ENCODE measurements at places on chromosomes 6 and 20. TPM values are rescaled to one million over a fixed set of nuclear protein-coding genes. Genes with fewer than 3 reads are reported as not detected.
A peak's percentile ranks its signal among the peaks of the same experiment; 100 is the strongest.

GRCh38 chr6:19569563-19569962 lies 267.6 kb upstream of the ID4 start:
- no peak overlapping the region for H3K4me3 ChIP-seq
- no peaks in the 10 kb centered on the region for H3K4me1 ChIP-seq
- H3K27me3 ChIP-seq = no peaks in the 10 kb centered on the region
- no peak overlapping the region for H3K27ac ChIP-seq

GRCh38 chr6:113879186-113880096 lies 22.3 kb downstream of the MARCKS start:
- no peaks in the 10 kb centered on the region for H3K36me3 ChIP-seq
- H3K4me1 ChIP-seq = no peaks in the 10 kb centered on the region
- H3K27ac ChIP-seq = no peak overlapping the region
- no peak overlapping the region for H3K4me3 ChIP-seq

GRCh38 chr6:6734479-6735465 lies 146.3 kb downstream of the LY86 start:
- H3K4me1 ChIP-seq = no peaks in the 10 kb centered on the region
- no peak for DNase-seq
- no peaks in the 10 kb centered on the region for H3K36me3 ChIP-seq

DNA sequence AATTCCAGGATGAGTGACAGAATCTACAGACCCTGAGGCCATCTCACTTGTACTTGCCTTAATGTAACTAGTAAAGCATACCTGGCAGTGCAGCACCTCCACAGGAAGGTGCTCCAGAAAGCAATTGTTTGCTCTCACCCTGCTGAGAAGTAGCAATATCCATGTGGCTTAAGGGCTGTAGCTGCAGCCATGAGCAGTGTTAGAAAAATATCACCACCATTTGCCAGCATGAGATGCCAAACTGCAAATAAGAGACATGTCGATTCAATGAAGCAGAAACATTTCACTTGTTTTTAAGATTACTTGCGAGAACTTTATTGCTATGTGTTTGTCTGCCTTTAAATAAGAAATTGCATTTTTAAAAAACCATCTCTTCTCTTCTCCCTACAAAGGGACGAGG lies 151.5 kb downstream of the PRL start:
- no peak overlapping the region for H3K27ac ChIP-seq
- DNase-seq = no peak
- H3K4me1 ChIP-seq = peaks cover 10% of the 10 kb centered on the region
- H3K4me3 ChIP-seq = no peak overlapping the region
- H3K27me3 ChIP-seq = peaks cover 40% of the 10 kb centered on the region
- H3K36me3 ChIP-seq = peaks cover 2% of the 10 kb centered on the region

GRCh38 chr6:160933256-160933655 lies 58.3 kb upstream of the MAP3K4 start:
- peaks cover 40% of the 10 kb centered on the region for H3K27me3 ChIP-seq
- no peak for DNase-seq
- no peak overlapping the region for H3K4me3 ChIP-seq
- H3K36me3 ChIP-seq = no peaks in the 10 kb centered on the region

- no peak overlapping the region for H3K27ac ChIP-seq
- H3K36me3 ChIP-seq = peaks cover 8% of the 10 kb centered on the region
- H3K27me3 ChIP-seq = no peaks in the 10 kb centered on the region
Observed at GRCh38 chr6:125859727-125860126, 69.0 kb downstream of the NCOA7 start.

DNA sequence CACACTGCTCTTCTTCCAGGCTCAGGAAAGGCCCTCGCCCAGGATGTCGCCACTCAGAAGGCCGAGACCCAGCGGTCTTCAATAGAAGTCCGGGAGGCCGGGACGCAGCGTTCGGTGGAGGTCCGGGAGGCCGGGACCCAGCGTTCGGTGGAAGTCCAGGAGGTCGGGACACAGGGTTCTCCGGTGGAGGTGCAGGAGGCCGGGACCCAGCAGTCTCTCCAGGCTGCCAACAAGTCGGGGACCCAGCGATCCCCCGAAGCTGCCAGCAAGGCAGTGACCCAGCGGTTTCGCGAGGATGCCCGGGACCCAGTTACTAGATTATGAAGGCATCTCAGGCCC lies 1.0 kb downstream of the KHDC3L start:
- H3K4me3 ChIP-seq = no peak overlapping the region
- H3K36me3 ChIP-seq = no peaks in the 10 kb centered on the region
- DNase-seq = no peak
- H3K4me1 ChIP-seq = no peaks in the 10 kb centered on the region

GRCh38 chr6:1279065-1279464 lies 32.8 kb upstream of the FOXQ1 start:
- no peaks in the 10 kb centered on the region for H3K4me1 ChIP-seq
- no peaks in the 10 kb centered on the region for H3K36me3 ChIP-seq
- no peak overlapping the region for H3K27ac ChIP-seq
- peaks cover 23% of the 10 kb centered on the region for H3K27me3 ChIP-seq

DNA sequence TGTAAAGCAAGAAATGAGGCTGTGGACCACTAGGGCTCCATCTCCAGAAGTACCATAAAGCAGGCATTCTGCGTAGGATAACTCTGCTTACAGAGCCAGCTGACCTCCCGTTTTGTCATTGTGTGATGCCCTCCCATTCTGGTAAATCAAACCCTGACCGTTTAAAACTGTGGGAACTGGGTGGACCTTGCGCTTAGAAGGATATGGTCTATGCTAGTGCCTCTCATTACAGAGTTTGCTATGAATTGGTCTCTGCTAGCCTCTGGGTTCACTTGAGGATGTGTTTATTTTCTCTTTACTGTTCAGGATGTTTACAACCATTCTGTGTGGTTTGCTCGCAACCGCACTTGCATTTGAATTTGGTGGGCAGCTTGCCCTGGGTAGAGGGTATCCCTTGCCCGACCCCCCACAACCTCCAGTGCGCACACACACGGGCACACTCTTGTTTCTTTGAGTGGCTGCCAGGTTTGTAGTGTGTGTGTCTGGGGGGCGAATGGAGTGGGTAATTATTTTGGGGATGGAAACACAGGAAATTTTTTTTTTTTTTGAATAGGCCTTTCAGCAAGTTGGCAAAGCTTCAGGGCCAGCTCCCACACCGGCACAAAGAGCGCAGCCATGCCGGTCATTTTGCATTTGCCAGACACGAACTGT lies 198.3 kb downstream of the JARID2 start:
- no peaks in the 10 kb centered on the region for H3K27me3 ChIP-seq
- no peak overlapping the region for H3K4me3 ChIP-seq
- peaks cover 2% of the 10 kb centered on the region for H3K36me3 ChIP-seq
- no peak for DNase-seq
- peaks cover 59% of the 10 kb centered on the region for H3K4me1 ChIP-seq
- H3K27ac ChIP-seq = no peak overlapping the region

DNA sequence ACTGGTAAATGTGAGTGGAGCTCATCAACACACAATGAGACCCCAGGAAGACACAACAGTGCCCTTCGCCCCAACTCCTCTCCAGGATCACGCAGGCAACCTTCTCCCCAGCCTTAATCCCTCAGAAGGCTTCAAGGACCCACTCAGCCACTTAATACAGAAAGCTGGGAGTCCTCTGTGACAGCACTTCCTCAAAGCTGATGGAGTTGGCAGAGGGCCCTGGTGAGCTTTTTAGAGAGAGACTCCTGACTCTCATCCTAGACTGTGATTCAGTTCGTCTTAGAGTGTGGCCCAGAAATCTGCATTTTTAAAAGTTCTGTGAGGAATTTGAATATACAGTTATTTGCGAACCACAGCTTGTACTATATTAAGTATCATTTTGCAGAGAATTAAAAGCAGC lies 187.7 kb downstream of the UST start:
- DNase-seq = no peak
- H3K36me3 ChIP-seq = no peaks in the 10 kb centered on the region
- peaks cover 29% of the 10 kb centered on the region for H3K27me3 ChIP-seq
- no peak overlapping the region for H3K4me3 ChIP-seq
- no peak overlapping the region for H3K27ac ChIP-seq
- H3K4me1 ChIP-seq = no peaks in the 10 kb centered on the region

DNA sequence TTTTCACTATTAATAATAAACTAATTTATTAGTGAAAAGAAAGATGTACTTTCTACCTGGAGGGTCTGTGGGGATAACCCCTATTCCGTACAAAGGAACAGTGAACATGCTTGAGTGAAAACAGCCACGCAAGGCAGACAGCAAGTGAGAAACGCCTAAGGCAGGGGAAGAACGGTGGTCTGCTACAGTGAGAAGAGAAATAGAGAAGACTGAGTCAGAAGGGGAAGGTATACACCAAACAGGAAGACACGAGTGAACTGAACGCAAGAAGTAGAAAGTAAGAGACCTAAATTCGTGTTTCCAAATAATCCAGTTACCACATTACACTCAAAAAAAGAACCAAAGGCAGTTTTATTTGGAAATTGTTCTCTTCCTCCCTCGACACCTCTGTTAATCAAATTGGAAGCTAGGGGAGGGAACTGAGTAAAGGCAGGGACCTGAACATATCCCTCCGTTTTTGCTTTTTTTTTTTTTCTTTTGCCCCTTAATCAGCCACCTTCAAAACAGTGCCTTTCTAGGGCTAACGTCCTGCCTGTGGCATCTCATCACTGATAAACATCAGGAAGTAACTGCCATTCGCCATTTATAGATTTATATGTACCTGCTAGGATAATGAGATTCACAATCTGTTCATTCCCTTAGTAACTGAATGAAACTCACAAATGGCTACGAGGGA lies 48.9 kb downstream of the ATXN1 start:
- peak overlapping the region; percentile 92 for H3K27ac ChIP-seq
- peak; percentile 75 for DNase-seq
- H3K27me3 ChIP-seq = no peaks in the 10 kb centered on the region
- peaks cover 47% of the 10 kb centered on the region for H3K4me1 ChIP-seq
- peak overlapping the region; percentile 82 for H3K4me3 ChIP-seq

- no peak for DNase-seq
- no peak overlapping the region for H3K4me3 ChIP-seq
- H3K27me3 ChIP-seq = no peaks in the 10 kb centered on the region
- H3K4me1 ChIP-seq = peaks cover 3% of the 10 kb centered on the region
Observed at GRCh38 chr20:41181567-41181966, 44.2 kb downstream of the PLCG1 start.

DNA sequence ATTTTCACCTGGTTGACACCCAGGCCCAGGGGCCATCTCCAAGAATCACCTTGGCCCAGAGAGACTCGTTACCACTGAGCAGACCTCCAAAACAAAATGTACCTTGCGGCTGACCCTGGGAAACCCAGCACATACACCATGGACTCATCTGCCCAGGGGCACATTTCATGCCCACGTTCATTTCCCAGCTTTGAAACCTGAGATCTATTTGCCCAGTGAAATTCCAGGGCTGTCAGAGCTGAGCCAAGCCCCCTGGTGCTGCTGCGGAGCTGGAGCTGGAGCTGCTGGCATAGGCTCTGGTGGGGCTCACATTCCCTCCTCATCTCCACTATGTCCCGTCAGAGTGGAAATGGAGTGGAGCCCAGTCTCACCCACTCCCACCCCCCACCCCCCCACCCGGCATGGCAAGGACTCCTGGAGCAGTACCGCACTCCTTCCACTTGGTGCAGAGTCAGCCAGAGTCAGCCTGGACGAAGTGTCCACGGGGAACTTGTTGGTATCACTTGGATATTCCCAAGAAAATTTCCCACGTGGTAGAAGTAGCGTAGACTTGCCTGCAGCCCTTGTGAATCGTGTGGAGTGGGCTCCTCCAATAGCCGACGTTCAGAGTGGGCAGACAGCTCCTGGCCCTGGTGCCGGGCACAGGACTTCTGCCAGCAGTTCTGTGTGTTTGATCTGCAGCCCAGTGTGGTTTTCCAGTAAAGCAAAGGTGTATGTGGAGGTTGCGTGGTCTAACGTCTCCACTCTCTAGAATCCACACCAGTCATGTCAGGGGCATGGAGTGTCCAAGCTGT lies 18.1 kb upstream of the OSER1 start:
- H3K27me3 ChIP-seq = no peaks in the 10 kb centered on the region
- no peaks in the 10 kb centered on the region for H3K36me3 ChIP-seq
- H3K27ac ChIP-seq = no peak overlapping the region
- H3K4me3 ChIP-seq = no peak overlapping the region

Gene GHRH
- total RNA-seq = not detected

Gene KHDC1L
- not detected for total RNA-seq

Gene SEMG1
- total RNA-seq = not detected

Gene THBD
- total RNA-seq = not detected

Measured in activated CD4-positive, alpha-beta T cell treated with anti-CD3 and anti-CD28 coated beads, Interleukin-2, amount 10 ng/mL, durations not matched to agents 24 days and 14 days (primary cell).